ENCODE measurements at places on chromosomes 5 and 9. TPM values are rescaled to one million over a fixed set of nuclear protein-coding genes. Genes with fewer than 3 reads are reported as not detected.

SPINK13 gene
- total RNA-seq, result not detected

OR2Y1 gene
- not detected for total RNA-seq

SPINK4 gene
- total RNA-seq, result 1.8 TPM

PRDM9 gene
- not detected for total RNA-seq

BAAT gene
- total RNA-seq, result not detected

ANKRD31 gene
- total RNA-seq, result under 0.01 TPM

PRXL2C gene
- total RNA-seq, result 17.2 TPM

SNCAIP gene
- total RNA-seq, result 7.0 TPM

NR2F1 gene
- total RNA-seq, result 87.2 TPM

SARDH gene
- total RNA-seq, result 11.9 TPM
